ENCODE measurements at places on chromosomes 12 and 14. TPM values are rescaled to one million over a fixed set of nuclear protein-coding genes. Genes with fewer than 3 reads are reported as not detected.
A peak's percentile ranks its signal among the peaks of the same experiment; 100 is the strongest.

Gene KITLG
- 76.1 TPM for total RNA-seq

Gene PTPRR
- 0.56 TPM for total RNA-seq

Gene PRPF39
- 18.2 TPM for total RNA-seq

Gene TAS2R7
- total RNA-seq, result not detected

Gene CDKL1
- 4.9 TPM for total RNA-seq

DNA sequence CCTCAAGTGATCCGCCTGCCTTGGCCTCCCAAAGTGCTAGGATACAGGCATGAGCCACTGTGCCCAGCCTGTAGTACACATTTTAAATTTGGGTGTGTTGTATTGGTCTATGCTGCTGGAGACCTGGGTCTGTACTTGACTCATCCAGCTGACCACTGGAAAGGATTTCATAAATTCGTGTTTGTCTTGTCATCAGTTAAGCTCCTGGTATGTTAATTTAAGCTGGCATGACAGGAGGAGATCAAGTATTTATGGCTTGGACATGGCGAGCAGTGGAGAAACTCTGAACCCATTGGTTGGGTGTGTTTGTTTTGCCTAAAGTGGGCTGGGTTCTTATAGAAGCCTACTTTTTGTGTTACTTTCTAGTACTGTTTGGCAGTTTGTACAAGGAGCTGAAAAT lies 24.2 kb downstream of the YY1 start:
- peak overlapping the region; percentile 42 for H3K27ac ChIP-seq
- H3K36me3 ChIP-seq, result peaks cover 31% of the 10 kb centered on the region
- H3K4me1 ChIP-seq, result peaks cover 31% of the 10 kb centered on the region
- H3K27me3 ChIP-seq, result no peaks in the 10 kb centered on the region
- H3K4me3 ChIP-seq, result no peak overlapping the region

DNA sequence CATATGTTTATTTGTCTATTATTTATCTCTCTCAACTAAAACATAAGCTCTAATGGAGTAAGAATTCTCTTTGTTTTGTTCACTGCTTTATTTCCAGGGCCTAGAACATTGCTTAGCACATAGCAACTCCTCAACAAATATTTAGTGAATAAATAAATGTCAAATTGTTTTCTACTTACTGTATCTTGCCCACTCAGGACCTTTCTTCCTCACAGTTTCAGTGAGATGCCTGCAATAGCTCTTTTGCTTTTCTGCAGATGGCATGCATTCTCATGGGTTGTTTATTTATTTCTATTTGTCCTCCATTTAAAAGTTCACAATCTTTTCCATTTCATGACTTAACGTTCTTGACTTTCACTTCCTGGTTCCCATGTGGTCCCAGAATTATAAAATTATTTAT lies 94.9 kb upstream of the TTC7B start:
- H3K4me1 ChIP-seq, result no peaks in the 10 kb centered on the region
- H3K27me3 ChIP-seq, result peaks cover 4% of the 10 kb centered on the region
- no peak overlapping the region for H3K27ac ChIP-seq
- H3K36me3 ChIP-seq, result no peaks in the 10 kb centered on the region

DNA sequence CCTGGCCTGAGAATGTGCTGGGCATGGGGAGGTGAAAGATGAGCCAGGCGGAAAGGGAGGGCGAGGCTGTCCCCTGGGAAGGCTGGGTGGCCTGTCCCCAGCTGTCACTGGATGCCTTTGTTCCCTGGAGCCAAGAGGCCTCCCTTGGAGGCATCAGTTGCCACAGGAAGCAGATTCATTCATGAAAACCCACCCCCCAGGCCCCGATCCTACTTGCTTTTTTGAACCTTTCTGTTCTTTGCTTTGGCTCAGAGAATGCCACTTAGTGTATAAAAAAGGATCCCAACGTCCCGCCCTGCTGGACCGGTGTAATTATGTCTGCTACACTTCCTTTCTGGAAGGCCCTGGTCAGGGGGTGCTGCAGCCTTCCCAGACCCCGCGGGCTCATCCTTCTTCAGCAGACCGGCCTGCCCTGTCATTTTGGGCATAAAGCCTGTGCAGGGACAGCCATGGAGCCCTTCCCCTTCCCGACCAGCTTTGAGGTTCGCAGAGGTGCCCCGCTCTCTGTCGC lies 220.2 kb downstream of the SLC41A2 start:
- H3K27ac ChIP-seq, result no peak overlapping the region
- no peak for DNase-seq
- no peak overlapping the region for H3K4me3 ChIP-seq
- H3K36me3 ChIP-seq, result no peaks in the 10 kb centered on the region
- peaks cover 7% of the 10 kb centered on the region for H3K27me3 ChIP-seq

DNA sequence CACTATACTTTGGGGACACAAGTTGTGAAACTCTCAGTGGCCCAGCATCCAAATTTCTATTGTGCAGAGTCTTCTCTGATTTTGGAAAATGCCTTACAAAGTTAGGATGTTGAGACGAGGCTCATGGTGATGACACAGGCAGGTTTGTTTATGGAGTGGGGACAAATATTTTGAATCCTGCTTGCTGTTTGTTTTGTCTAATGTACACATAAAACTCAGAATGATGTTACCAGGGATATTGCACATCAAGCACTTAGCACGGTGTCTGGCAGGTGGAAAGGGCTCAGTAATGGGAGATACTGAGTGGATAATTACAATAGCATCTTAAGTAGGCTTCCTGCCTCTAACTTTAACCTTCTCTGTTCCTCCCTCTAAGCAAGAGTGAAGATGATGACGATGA lies 628.9 kb upstream of the TBX3 start:
- peaks cover 28% of the 10 kb centered on the region for H3K4me1 ChIP-seq
- no peak for DNase-seq
- H3K4me3 ChIP-seq, result no peak overlapping the region
- no peaks in the 10 kb centered on the region for H3K36me3 ChIP-seq
- H3K27ac ChIP-seq, result no peak overlapping the region

- H3K27me3 ChIP-seq, result peaks cover 8% of the 10 kb centered on the region
- peaks cover 31% of the 10 kb centered on the region for H3K4me1 ChIP-seq
- DNase-seq, result peak; percentile 14
- peak overlapping the region; percentile 83 for H3K27ac ChIP-seq
Measured at GRCh38 chr14:103206836-103207387, 83.7 kb downstream of the TNFAIP2 start.

GRCh38 chr14:74574706-74575105 lies 37.3 kb downstream of the LTBP2 start:
- peak overlapping the region; percentile 99 for H3K27ac ChIP-seq
- peak overlapping the region; percentile 17 for H3K4me3 ChIP-seq
- peaks cover 16% of the 10 kb centered on the region for H3K36me3 ChIP-seq
- DNase-seq, result no peak

DNA sequence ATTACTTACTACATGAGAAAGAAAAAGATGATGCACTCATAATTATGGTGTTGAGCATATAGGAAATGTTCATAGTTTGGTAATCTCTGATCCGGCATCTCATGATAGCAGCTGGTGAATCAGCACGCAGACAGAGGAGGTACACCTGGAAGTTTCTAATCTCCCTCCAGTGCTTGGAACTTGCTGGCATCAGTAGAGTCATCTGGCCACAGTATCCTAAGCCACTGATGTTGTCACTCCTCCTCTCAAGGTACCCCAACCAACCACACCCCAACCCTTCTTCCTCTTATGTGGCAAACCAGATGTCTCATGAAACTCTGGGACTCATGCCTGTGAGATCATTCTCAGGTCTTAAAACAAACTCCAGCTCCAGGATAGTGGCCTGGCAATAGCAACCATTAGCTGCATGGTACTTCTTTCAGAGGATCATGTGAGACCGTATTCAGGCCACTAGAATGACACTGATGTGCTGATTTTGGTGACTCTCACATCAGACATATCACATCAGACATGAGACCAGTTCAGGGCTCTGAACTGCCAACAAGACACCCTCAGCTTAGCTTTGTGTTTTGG lies 143.0 kb downstream of the RASSF9 start:
- no peaks in the 10 kb centered on the region for H3K36me3 ChIP-seq
- no peak overlapping the region for H3K27ac ChIP-seq
- no peak overlapping the region for H3K4me3 ChIP-seq
- H3K4me1 ChIP-seq, result no peaks in the 10 kb centered on the region

GRCh38 chr12:754851-755562 lies 2.6 kb downstream of the WNK1 start:
- peaks cover 32% of the 10 kb centered on the region for H3K36me3 ChIP-seq
- H3K4me3 ChIP-seq, result peak overlapping the region; percentile 98
- H3K27me3 ChIP-seq, result peaks cover 2% of the 10 kb centered on the region
- peaks cover 35% of the 10 kb centered on the region for H3K4me1 ChIP-seq
- peak overlapping the region; percentile 85 for H3K27ac ChIP-seq

Measured in HFFc6 (cell line).